ENCODE measurements at places on chromosomes 11 and 22.

- DNase-seq: no peak
Measured at GRCh38 chr22:28857288-28857687, 26.1 kb upstream of the ZNRF3 start.

DNA sequence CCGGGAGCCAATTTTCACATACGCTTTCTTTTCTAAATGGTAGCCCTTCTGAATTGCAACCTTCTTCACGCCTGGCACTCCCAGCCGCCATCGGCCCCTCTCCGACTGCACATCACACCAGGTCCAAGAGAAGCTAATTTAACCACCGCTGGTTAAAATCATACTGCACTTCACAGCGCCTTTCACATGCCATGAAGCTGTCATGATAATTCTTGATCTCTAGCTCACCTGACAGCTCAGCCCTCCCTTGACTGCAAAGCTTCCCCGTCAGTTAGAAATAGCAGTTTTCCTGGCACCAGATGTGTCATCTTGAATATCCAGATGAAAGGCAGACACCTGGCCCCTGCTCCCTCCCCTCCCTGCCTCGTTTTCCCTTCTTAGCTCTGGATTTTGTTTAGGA is 101.4 kb downstream of the ARL14EP start:
- no peak for DNase-seq

DNA sequence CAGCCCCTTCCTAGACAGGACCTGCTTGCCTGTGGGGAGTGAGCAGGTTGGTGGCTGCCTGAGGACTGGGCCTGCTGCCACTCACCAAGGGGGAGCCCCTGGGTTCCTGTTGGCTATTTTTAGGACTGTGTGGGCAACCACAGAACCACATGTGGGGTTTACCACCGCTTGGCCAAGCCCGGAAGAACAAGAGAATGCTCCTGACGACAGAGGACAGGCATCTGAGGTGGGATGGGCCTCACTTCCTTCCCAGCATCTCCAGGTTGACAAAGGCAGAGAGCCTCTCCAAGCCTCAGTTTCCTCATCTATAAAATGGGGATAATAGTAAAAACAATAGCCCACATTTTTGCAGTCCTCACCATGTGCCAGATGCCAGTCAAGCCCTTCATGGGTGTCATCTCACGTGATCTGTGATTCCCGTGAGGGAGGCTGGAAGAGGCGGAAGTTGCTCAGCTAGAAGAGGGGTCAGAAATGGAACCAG is 43.6 kb downstream of the LRRC32 start:
- DNase-seq: peak; percentile 38

DNA sequence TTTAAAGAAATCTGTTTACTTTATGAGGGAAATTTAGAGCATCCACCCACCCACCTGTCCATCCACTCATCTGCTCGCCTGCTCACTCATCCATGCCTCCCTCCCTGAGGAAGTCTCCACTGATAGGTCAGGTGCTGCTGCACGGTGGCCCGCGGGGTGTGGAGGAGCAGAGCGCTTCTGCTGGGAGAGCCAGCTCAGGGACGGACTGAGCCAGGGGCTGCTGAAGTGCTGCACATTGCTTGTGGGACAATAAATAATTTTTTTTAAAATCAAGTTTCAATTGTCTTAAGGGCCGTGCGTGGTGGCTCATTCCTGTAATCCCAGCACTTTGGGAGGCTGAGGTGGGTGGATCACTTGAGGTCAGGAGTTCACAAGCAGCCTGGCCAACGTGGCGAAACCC is 148.9 kb downstream of the TBC1D22A start:
- DNase-seq: no peak

DNA sequence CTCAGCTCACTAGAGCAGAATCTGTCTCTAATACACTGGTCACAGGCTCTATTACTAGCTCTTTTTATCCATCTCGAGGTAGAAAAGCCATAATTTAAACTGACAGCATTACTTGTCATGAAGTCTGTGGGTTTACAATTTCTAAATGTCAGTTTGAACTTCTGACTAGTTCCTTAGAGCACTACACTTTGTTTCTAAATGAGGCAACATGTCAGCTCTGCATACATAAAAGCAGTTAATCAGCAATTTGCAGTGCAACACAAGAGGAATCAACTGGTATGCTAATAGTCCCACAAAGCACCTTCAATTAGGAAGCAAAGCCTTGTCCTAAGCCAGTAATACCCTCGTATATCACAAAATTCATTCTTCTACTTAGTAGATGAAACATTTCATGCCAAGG is 321.3 kb downstream of the TTC28 start:
- no peak for DNase-seq
